ENCODE measurements at places on chromosomes 13 and 19. TPM values are rescaled to one million over a fixed set of nuclear protein-coding genes. Genes with fewer than 3 reads are reported as not detected.

Gene UBE2L5
- not detected for total RNA-seq

- H3K4me1 ChIP-seq: no peaks in the 10 kb centered on the region
- DNase-seq: no peak
- H3K27me3 ChIP-seq: peaks cover 8% of the 10 kb centered on the region
- H3K27ac ChIP-seq: no peak overlapping the region
Measured at GRCh38 chr13:27808851-27809550, 16.7 kb downstream of the GSX1 start.

DNA sequence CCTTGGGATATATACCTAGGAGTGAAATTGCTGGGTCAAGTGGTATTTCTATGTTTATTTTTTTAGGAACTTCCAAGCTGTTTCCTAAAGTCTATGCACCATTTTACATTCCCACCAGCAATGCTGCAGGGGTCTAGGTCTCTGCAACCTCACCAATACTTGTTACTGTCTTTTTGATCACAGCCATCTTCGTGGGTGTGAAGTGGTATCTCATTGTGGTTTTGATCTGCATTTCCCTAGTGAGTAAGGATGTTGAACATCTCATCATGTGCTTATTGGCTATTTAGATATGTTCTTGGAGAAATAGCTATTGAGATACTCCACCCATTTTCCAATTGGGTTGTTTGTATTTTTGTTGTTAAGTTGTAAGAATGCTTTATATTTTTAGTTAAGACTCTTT, 2.7 kb downstream of the OR10H2 start:
- H3K4me3 ChIP-seq: no peak overlapping the region
- H3K36me3 ChIP-seq: no peaks in the 10 kb centered on the region
- H3K27ac ChIP-seq: no peak overlapping the region
- H3K27me3 ChIP-seq: no peaks in the 10 kb centered on the region

- H3K27me3 ChIP-seq: no peaks in the 10 kb centered on the region
- H3K4me1 ChIP-seq: peaks cover 14% of the 10 kb centered on the region
- no peaks in the 10 kb centered on the region for H3K36me3 ChIP-seq
- no peak overlapping the region for H3K27ac ChIP-seq
Measured at GRCh38 chr13:30346153-30346788, 38.9 kb upstream of the KATNAL1 start.

Gene KANK3
- total RNA-seq: 13.7 TPM

Gene CYP2S1
- 0.31 TPM for total RNA-seq
